ENCODE measurements at places on chromosomes 4 and X. TPM values are rescaled to one million over a fixed set of nuclear protein-coding genes. Genes with fewer than 3 reads are reported as not detected.

DNA sequence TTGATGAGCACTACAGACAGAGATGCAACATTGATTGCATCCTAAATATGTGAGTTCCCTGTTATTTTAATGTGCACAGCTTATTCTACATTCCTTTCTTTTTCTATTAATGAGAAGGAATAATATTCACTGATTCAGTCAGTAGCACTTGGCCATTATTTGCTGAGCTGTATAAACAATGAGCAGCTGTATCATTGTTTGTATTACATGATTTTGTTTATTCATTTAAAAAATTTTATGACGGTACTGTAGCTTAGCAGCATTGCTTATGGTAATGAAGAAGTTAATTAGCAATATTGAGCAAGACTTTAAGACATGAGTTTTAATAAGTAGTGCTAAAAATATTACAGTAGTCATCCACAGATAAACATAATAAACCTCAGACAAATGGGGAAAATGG lies 582.0 kb downstream of the ADGRL3 start:
- no peak for DNase-seq

- DNase-seq: no peak
Measured at GRCh38 chr4:152087335-152087734, 326.5 kb upstream of the GATB start.

DNA sequence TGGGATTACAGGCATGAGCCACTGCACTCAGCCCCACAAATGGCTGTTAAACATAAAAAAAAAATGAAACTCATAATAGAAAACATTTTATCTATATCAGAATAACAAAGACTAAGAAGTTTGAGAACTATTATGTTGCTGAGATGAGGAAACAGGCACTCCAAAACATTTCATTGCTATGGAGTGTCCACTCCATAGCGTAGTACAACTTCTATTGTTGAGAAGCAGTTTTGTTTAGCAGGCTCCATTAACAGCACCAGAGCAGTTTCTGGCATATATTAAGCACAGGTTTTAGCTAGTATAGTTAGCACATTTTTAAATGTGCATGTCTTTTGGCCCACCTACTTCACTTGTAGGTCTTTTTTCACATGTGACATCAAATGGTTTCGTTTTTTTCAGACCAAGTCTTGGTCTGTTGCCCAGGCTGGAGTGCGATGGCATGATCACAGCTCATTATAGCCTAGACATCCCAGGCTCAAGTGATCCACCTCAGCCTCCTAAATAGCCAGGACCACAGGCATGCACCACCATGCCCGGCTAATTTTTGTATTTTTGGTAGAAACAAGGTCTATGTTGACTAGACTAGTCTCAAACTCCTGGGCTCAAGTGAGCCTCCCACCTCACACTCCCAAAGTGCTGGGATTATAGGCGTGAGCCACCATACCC lies 5.8 kb downstream of the HMGB2 start:
- no peak for DNase-seq

GRCh38 chr4:121554382-121554781 lies 142.4 kb downstream of the ANXA5 start:
- no peak for DNase-seq

Gene MAGEC2
- not detected for total RNA-seq

Gene SMIM43
- not detected for total RNA-seq

Gene TEX13B
- total RNA-seq: not detected

DNA sequence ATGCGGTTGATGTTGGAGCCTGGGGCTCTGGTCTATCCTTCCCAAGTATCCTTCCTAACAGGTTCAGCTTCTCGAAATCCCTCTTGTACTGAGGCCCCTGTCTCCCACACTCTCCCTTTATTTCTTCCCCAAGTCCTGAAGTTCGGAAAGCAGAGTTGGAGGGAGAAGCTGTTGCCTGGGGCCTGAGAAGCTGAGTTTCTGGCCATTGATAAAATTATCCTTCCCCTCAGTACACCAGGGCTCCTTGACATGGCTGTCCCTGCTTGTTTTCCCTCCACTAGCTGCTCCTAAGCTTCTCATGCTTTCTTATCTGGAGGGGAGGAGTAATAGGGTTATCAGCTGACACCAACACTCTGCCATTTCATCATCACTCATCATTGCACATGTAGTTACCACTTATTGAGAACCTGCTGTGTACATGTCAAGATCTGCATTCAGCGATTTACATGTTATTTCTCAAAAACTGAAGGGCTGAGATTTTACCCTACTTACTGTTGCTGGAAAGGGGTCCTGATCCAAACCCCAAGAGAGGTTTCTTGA lies 58.0 kb downstream of the FUNDC1 start:
- no peak for DNase-seq

GRCh38 chrX:118459494-118459893 lies 36.1 kb upstream of the DOCK11 start:
- no peak for DNase-seq

Gene BEX5
- total RNA-seq: 4.1 TPM

DNA sequence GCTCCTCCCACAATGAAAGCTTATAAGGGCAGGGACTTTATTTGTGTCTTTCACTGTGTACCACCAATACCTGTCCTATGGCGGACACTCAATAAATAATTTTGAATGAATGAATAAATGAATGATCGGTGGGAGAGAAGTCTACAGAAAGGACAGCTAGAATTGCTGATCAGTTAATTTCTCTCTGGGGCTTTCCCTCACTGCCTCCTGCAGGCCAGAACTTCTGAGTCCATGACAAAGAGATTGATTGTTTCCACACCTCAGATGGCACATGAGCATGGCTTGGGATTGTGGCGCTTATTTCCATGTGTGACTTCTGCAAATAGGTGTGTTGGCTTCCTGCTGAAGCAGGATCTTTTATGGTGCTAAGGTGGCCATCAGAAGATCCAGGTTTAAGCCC lies 6.3 kb downstream of the FAM47E start:
- no peak for DNase-seq

DNA sequence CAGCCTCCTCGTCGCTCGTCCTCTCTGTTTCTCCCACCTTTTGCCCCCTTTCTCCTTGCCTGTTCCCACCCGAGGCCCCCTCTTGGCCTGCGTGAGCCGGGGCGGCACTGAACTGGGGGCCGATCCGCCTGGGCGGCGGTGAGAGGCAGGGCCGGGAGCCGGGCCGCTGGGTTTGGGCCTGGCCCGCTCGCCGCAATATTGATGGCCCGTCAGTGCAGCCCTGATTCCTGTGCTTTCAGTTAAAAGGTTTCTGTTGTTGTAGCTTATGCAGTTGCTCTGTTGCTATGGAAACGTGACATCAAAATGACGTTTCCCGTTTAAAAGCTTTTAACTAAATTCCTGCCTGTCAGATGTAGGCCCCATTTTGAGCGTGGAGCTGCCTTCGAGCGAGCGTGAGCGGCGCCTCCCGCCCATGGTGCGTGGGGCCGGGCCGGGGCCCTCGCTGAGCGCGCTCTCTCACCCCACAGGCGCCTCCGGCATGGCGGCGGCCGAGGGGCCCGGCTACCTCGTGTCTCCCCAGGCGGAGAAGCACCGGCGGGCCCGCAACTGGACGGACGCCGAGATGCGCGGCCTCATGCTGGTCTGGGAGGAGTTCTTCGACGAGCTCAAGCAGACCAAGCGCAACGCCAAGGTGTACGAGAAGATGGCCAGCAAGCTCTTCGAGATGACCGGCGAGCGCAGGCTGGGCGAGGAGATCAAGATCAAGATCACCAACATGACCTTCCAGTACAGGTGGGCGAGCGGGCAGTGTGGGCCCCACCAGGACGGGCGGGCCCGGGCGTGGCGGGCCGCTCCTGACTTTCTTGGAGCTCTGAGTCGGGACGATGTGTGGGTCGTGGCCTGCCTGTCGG lies at the start of gene MSANTD1:
Gene MSANTD1 (plus strand): TSS at position 349 of the 851 bp plus-strand sequence. CDS start 64 bp downstream, at position 413.
- no peak for DNase-seq

DNA sequence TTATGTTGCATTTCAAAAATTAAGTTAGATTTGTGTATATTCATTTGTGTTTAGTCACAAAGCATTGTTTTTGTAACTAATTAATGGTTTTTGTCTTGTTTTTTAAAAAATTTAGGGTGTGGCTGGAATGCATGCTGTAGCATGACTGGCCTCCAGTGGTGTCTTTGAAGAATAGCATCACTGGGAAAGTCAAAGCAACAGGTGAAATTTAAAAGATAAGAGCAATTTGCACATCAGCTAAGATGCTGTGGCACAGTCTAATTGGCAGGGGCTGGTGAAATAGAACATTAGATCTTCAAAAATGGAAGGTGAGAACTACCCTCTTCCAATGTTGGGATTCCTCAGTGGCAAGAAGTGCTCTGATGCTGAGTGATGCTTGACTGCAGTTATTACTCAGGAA lies 45.3 kb downstream of the ANK2 start:
- no peak for DNase-seq

Gene NDUFC1
- total RNA-seq: 37.2 TPM

GRCh38 chr4:17578482-17578891 lies 1.5 kb downstream of the LAP3 start:
- DNase-seq: no peak

Gene EIF1AX
- 48.1 TPM for total RNA-seq

Gene SSX4
- not detected for total RNA-seq

GRCh38 chr4:25953740-25954139 lies 39.7 kb downstream of the SMIM20 start:
- peak; percentile 20 for DNase-seq

GRCh38 chr4:113300471-113300928 lies 251.0 kb downstream of the ANK2 start:
- no peak for DNase-seq

DNA sequence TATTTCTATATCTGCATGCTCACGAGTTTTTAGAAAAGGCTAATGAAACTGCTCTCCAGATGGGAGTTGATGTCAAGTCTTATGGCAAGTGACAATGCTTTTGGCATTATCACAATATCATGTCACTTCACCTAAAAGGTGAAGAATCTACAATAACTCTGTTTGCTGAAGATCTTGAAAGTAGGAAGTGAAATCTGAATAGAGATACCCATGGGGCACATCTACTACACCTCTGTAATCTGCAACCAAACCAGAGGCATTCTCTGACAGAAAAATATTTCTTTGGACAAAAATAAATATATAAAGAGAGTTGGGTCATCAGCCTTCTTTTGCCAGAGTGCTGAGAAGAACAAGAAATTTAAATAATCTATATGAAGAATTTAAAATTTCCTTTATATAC lies 3.9 kb upstream of the VAMP7 start:
- DNase-seq: no peak

DNA sequence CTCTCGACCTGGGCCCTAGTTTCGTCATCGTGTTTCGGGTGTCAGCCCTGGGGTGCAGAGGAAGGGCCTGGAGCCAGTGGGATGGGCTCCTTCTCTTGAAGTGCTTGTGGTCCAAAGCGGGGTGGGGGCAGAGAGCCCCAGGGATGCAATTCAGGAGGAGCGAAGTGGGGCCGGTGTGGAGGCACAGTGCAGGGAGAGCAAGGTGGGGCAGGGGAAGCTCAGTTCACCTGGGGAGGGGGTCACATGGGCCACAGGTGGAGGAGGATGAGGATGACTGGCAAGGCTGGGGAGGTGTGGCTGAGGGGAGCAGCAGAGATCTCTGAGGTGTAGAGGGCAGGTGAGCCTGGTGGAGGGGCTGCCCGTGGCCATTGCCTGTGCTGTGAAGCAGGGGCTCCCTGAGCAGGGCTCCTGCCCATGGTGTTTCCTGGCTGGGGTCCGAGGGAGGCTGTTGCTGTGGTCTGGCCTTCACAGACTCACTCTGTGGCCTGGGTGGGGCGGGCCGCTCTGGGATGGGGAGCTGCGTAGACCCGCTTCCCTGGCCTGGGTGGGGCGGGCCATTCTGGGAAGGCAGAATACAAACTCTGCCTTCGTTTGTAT lies 6.9 kb downstream of the SORCS2 start:
- peak; percentile 82 for DNase-seq

DNA sequence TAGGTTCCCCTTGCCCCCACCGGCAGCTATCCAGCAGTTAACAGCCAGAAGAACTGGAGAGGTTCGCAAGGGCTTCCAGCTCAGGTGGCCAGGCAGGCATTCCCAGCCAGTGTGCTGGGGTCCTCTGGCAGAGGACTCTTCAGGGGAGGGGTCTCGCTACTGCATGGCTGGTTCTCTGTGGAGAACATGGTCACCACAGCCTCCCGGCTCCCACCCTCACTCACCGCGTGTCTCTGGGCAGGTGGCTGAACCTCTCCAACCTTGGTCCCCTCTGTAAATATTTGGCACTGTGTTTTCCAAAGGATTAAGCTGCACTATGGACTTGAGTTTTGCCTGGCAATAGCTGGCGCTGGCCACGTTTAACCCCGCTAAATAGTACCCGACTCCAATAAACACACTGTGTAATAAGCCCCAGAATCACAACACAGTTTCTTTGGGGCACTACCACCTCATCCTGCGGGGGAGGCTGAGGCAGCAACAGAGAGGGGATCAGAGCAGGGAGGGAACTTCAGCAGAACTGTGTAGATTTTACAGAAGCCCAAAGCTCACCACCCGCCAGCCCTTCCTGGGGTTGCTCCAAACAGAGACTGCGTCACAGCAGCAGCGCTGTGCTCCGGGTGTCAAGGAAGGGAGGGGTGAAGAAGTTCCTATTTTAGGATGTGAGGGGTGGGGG lies 15.2 kb downstream of the BCOR start:
- no peak for DNase-seq

Gene TEX13D
- total RNA-seq: not detected

GRCh38 chrX:135520022-135520552 lies 373 bp upstream of the INTS6L start:
- DNase-seq: no peak

DNA sequence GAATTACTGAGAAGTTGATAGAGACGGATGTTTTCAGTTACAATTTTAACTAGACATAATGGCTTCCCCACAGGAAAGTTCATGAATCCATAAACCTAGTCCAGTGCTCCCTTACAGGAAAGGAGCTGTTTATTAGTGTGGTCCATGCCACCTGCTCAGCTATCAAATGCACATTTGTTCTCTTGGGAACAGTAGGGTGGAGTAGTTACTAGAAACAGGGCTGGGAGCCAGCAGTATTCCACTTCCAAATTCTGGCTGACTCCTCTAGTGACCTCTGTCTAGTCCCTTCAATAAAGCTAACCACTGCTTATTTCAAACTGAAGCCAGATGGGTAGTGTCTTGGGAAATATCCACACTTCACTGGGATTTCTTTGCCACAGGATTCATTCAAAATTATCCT lies 88.4 kb upstream of the TLL1 start:
- no peak for DNase-seq

Gene ANXA10
- not detected for total RNA-seq

Measured in lower leg skin (tissue), 4 donors.